ENCODE measurements at places on chromosomes 12 and 14.

DNA sequence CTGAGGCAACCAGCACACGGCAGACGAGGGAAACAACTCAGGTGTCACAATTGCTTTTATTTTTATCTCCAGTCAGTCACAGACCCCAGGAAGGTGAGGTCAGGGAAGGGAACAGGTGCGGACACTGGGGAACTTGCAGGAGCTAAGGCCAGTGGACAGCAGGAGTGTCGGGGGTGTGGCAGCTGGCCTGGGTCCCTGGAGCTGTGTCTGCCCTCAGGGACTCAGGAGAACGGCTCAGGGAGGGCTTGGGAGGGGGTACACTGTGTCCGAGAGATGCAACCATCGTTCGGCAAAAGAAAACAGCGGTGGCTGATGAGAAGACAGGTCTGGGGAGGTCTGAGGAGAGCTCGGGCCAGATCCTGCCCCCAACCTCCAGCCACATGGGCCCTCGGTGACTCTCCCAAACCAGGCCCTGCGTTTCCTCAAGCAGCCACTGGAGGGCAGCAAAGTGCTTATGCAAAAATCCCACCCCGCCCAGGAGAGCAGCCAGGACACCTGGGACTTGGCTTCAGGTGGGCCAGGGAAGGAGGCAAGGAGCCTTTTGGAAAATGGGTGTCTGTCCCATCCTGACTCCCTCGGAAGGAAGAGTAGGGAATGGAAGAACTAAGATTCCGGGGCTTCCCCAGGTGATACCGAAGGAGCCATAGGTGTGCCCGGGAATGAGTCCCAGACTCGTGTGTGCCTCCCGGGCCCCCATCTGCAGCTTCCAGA lies 24.1 kb upstream of the BCDIN3D start:
- no peak for DNase-seq

GRCh38 chr12:84596266-84596665 lies 316.3 kb downstream of the SLC6A15 start:
- no peak for DNase-seq

- no peak for DNase-seq
These were observed 1095.7 kb downstream of the AACS start for GRCh38 chr12:126160912-126161311.

DNA sequence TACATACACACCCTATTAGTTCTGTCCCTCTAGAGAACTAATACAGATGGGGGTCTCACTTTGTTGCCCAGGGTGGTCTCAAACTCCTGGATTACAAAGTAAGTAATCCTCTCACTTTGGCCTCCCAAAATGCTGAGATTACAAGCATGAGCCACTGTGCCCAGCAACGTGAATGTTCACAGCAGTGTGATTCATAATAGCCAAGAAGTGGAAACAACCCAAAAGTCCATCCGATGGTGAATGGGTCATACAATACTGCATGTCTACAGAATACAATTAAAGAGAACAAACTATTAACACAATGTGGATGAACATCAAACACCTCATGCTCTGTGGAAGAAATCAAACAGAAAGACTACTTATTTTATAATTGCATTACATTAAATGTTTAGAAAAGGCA lies 57.3 kb upstream of the SYNE2 start:
- DNase-seq: no peak

GRCh38 chr12:57741844-57742738 lies 2.7 kb upstream of the TSPAN31 start:
- no peak for DNase-seq

- DNase-seq: no peak
These were observed 3.7 kb downstream of the AQP2 start for GRCh38 chr12:49953961-49954846.

DNA sequence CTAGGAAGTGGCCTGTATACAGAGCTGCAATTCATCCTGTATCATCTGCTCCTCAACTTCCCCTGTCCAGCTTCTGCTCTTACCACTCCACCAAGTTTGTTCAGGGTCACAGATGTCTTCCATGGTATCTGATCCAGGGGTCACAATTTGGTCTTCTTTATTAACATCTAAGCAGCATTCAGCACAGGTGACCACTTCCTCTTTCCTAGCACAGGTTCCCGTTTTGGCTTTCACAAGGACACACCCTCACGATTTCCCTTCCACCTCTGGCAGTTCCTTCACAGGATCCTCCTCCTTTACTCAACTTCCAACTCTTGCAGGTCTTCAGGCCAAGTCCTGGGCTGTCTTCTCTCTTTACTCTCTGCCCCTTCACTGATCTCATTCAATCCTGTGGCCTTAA lies 93.6 kb downstream of the TTC7B start:
- DNase-seq: no peak

DNA sequence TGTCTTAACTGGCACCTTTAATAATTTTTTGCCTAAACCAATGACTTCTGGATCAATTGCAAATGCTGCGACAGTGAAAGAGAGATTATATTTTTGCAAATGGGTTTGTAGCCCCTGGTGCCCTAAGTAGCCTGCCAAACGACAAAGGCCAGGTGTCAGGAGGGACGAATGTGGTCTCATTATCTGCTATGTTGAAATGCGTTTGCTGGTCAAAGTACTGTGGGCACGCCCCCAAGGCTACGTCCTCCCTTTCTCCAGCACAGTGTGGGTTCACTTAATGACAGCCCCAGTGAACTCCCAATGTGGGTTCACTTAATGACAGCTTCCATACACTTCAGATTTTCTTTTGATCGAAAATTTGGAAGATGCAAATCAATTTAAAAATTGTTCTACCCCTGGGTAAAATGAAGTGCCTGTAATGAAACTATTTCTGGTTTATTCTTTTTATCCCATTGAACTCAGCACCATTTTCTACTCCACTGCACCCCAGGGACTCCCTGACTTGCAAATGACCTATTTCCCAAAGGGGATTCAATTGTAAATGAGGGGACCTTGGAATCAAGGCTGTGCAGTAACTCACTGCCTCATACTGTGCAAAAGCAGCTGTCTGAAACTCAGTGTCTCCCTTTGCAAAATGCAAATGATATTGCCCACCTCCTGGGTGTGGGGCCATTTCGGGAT lies 1.4 kb downstream of the SERPINA11 start:
- no peak for DNase-seq

DNA sequence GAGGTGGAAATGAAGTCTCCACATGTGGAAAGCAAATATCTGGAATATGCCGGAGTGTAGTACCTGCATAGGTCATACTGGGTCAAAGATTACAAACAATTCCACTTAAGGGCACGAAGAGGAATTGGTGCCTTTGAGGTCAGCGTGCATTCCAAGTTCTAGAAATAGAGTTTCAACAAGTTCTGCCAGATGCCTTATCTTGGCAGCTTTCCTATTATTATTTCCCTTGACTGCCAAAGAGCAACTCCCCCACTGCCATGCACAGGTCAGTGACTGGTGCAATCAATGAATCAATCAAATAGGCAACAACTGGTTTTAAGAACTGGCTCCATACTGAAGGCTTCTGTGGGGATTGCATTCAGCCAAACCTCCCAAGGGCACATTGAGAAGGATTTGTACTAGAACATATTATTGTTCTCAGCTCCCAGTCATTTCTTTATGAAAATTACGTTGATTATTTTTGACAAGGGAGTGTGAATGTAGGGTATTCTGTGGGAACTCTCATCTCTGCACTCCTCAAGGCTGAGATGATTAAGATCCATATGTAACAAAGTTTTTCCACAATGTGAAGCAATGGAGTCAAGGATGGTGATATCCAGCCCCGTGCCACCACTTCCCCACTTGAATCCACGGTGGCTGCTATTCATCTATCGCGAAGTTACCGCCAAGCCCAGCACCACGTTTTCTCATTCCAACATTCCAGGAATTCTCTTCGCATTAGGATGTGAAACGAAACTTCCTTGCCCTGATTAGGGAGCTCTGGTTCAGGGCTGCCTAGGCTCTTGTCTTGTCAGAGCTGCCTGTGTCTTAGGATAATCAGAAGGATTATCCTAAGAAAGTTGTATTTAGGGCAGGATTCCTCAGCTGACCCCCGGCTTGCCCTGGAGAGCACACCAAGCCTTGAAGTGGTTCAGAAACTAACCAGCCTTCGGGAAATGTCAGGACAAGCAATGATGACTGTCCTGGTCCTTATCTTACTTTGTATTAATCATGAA lies 115.1 kb upstream of the PCED1B start:
- no peak for DNase-seq

All from non-pigmented ciliary epithelial cell (primary cell).